ENCODE measurements at places on chromosomes 13 and 19.

DNA sequence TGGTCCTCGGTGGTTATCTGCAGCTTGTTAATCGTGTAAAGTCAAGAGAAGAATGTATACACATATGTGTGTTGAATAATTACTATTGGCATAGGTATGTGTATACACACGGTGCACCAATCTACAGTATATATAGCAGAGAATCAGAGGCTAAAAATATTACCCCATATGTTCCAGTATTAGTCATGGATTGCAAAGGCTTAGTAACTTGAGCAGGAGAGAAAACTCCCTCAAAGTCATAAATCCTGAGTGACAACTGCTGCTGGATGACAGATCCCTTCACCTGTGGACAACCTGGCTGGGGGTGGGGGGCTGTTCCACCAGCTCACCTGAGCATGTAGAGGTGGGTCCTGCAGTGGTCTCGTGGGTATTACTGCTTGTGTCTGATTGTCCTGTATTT is 185.0 kb downstream of the ZNF536 start:
- DNase-seq, result no peak

DNA sequence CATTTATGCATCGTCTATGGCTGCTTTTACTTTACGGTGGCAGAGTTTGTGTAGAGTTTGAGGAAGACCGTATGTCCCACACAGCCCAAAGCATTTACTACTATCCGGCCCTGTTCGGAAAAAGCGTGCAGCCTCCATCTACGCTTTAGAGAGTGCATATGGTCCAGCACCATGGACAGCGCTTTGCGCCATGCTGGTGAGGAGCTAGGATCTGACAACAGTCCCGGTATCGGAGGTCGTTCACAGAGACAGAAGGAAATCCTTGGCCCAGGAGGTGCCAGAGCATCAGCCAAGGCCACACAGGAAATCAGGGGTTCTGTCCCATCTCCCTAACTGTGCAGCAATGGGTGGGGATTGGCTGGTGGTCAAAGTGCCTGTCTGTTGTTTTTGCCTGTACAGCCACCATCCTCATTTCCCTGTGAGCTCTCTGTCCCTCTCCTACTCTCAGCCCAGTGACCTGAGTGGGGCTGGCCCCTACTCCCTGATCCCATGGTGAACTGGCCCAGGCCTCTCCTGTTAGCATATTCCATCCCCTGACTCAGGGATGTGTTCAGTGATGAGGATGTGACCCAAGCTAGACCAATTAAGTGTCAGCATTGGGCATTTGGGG is 16.2 kb upstream of the PRODH2 start:
- DNase-seq, result no peak

GRCh38 chr13:32720026-32720425 is 133.8 kb downstream of the PDS5B start:
- DNase-seq, result no peak

GRCh38 chr13:42788601-42789000 is 7.2 kb downstream of the FAM216B start:
- DNase-seq, result no peak

DNA sequence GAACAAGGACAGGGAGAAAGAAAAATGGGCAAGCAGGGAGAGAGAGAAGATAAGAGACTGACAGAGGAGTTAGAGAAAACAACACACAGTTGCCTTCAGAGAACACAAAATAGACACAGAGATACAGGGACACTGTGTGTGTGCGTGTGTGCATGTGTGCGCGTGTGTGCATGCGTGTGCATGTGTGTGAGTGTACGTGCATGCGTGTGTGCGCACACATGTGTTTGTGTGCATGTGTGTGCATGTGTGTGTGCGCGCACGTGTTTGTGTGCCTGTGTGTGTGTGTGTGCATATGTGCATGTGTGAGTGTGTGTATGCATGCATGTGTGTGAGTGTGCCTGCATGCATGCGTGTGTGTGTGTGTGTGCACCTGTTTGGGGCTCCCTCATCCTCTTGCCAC is 5.9 kb upstream of the PLAUR start:
- DNase-seq, result no peak

DNA sequence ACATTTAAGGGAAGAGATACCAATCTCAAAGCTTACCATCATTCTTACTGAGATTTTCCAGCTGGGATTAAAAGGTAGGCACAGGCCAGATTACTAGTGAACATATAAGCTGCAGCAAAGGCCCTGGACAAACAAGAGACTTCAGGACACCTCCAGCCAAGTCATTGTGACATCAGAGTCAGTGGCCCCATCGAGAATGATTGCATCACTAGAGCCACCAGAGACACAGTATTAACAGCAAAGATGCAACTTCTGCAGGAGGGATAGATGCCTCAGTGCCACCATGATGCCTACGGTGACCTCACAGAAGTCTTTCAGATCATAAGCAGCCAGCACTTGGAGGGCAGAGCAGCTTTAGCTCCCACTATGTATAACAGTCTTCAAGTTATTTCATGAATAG is 8.6 kb downstream of the RUBCNL start:
- DNase-seq, result no peak

DNA sequence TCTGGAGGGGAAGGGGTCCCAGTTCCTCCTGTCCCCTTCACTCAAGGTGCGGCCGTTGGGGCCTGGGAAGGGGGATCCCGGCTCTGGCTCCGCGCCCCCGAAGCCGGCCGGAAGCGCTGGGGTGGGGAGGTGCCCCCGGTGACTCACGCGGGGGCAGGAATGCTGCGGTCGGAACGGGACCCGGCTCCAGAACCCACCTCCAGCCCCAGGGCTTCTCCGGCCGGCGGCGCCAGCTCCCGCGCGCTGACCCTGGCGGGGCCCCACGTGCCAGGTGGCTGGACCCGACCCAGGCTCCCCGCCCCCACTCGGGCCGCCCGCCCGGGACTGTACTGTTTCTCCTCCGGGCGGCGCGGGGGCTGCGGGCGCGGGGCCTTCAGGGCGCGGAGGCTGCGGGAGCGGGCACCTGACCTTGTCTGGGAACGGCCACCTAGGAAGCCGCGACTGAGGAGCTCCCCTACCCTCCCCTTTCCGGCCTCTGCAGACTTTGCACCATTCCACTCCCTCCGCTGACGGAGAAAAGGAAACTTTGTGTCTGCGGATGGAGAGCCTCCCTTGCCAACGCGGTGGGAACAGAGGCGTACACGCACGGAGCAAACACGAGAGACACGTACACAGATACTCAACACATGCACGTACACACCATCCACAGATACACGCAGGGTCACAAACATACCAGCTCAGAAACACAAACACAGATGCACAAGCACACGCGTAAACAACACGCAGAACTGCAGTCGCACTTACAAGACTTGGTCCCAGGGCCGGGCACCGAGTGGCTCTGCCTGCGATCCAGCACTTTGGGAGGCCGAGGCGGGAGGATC is 7.2 kb downstream of the AXL start:
- DNase-seq, result peak; percentile 12

GRCh38 chr13:27632214-27632613 is 10.5 kb downstream of the POLR1D start:
- no peak for DNase-seq

DNA sequence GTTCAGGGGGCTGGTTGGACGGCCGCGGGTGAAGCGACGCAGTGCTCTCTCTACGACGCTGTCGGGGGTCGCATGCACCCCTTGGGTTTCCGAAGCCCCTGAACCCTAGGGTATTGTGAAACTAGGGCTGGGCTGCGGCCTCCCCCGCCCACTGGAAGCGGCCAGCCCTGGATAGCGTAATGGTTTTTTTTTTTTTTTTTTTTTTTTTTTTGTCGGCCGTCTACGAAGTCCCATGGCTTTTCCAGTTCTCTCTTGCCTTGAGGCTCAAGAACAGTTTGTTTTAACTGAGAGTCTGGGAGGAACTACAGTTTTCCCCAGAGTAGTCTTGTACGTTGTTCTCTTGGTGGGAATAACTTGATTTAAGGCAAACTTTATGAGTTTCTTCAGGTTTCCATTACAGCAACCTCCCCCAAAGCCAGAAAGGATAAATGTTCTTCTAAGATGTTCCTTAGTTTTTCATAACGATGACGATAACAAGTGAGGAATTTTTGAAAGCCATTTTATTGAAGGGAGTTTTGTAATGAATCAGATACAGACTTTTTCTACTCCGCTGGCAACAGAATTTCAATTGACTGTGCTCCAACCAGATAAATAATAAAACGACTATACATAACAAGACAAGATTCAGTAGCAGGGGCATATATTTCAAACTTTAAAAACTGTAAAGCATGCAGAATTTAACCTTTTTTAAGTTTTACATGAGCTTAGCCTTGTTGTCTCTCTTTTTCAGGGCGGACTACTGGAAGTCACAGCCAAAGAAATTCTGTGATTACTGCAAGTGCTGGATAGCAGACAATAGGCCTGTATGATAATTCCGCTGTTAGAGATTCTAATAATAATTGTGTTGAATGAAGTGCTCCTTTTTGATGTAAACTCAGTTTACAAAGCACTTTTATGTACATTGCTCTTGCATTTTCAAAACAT is 867 bp downstream of the WBP4 start:
- DNase-seq, result no peak

DNA sequence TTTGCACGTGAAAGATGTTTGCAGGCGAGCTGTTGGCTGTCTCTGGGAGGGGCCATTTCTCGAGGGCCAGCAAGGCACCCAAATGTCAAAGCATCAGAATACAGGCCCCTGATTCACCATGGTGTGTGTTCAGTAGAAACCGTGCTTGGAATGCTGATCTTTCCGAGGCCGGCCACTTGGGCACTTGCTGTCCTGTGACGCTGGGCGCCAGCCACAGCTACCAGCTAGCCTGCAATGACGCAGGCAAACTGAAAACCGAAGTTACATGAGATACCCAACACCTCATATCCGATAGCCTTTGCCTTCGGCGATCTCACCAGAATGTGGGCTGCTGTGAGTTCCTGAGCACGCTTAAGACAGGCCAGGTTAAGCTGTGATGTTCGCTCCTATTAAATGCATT is 12.0 kb downstream of the THOP1 start:
- no peak for DNase-seq

DNA sequence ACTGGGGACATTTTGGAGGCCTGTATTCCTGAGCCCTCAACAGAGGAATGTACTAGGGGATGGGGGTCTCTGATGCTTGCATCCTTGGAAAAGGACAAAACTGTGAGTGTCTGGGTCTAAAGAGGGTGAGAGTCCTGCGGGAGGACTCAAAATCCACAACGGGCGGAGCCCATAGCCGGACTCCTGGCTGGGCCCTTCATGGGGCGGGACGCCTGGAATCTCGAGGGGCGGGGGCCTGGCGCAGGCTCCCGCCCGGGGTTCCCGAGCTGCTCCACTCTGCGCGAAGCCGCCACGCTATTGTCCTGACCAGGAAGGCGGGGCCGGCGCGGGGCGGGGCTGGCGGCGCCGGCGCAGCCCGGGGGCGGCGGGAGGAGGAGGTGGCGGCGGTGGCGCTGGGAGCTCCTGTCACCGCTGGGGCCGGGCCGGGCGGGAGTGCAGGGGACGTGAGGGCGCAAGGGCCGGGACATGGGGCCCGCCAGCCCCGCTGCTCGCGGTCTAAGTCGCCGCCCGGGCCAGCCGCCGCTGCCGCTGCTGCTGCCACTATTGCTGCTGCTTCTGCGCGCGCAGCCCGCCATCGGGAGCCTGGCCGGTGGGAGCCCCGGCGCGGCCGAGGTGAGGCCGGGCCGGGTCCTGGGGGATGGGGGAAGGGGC is at the start of gene APLP1:
TSS of gene APLP1 (plus strand) at position 403 of the 651 bp plus-strand sequence. CDS start at position 466, 63 bp downstream.
- peak; percentile 47 for DNase-seq

DNA sequence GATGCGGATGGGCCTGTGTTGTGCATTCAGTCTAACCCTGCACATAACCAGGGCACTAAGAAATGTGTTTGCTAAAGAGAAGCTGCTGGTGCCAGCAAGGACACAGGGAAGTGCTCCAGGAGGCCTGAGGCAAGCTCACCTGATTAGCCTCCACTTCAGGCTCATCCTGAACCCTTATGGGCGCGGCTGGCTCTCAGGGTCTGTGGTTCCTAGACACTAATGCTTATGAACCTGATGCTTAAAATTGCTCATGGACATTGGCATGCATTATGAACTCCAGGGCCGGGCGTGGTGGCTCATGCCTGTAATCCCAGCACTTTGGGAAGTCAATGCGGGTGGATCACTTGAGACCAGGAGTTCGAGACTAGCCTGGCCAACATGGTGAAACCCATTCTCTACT is 34.3 kb downstream of the SERP2 start:
- no peak for DNase-seq

DNA sequence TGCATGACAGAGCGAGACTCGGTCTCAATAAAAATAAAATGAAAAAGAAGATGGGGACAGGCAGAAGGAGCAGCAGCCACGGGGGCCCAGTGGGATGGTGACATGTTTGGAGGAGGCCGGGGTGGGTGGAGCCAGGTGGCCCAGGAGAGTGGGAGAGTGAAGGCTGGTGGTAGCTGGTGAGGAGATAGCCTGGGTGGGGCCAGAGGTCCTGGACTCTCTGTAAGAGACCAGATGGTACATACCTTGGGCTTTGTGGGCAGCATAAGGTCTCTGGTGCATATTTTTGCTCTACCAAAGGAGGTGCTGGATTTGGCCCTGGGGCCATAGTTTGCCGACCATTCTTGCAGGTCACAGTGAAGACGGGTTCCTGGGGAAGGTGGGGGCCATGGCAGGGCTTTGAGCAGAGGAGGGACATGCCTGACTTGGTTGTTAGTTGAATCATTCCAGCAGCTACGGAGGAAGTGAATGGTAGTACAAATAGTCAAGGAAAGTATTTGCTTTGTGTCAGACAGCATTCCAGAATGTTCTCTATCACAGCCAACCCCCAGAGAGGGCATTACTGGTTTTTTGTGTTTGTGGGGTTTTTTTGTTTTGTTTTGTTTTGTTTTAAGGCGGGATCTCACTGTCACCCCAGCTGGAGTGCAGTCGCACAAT is 69.1 kb downstream of the ARHGEF18 start:
- no peak for DNase-seq

DNA sequence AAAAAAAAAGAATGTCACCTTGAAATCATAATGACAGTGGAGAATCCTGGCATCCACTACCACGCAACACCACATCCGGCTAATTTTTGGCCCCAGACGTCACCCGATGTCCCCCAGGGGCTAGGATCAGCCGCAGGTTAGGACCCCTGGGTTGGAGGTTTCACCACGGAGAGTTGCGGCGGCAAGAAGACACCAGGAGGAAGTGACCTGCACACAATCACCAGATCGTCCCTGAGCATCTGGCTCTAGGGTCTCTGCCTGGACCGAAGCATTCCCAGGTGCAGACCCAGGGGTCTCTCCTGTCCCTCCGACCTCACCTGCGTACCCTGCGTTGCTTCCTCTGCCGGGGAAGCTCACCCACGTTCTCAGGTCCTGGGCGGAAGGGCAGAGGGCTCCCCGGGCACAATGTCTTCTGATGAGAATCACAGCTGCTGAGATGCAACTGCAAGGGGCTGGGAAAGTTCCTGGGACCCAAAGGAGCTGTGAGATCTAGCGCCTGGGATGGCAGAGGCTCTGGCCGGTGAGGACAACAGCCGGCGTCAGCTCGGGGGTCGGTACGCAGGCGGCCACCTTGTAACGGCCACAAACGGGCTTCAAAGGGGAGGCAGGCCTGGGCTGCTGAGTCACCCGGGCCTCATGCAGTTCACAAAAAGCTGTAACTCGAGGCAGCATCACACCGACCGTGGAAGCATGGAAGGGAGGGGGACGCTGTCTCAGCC is 111.2 kb downstream of the GADD45B start:
- no peak for DNase-seq

DNA sequence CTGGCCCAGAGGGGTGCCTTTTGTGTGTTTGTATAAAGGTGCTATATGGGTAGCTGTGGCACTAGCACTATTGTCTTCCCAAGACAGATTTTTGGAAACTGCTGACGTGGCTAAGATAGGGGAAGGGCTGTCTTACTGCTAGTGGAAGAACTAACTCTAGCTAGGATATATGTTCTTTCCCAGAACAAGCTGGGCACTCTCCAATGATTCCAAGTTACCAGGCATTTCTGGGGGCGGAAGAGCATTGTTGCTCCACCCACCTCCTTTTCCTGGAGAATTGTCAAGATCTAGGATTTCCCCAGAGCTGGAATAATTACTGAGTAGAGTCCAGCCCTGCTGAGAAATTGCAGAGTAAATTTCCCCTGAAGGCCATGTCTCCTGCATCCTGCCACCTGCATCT is 408.3 kb downstream of the KLF5 start:
- no peak for DNase-seq

All from stimulated activated CD8-positive, alpha-beta memory T cell treated with anti-CD3 and anti-CD28 coated beads, Interleukin-12 subunit alpha, Interleukin-12 subunit beta, amount 100 ng/mL, for 1 hour (primary cell).